ENCODE measurements at places on chromosomes 4 and X. TPM values are rescaled to one million over a fixed set of nuclear protein-coding genes. Genes with fewer than 3 reads are reported as not detected.

F8A2 gene
- not detected for total RNA-seq

TEX11 gene
- total RNA-seq = not detected

MAGEE2 gene
- total RNA-seq = not detected

UTP14A gene
- 17.5 TPM for total RNA-seq

DDIT4L gene
- 0.77 TPM for total RNA-seq

ZMAT1 gene
- total RNA-seq = 4.3 TPM

Measured in gastroesophageal sphincter (tissue), 4 donors.